ENCODE measurements at places on chromosomes 2 and 18.

DNA sequence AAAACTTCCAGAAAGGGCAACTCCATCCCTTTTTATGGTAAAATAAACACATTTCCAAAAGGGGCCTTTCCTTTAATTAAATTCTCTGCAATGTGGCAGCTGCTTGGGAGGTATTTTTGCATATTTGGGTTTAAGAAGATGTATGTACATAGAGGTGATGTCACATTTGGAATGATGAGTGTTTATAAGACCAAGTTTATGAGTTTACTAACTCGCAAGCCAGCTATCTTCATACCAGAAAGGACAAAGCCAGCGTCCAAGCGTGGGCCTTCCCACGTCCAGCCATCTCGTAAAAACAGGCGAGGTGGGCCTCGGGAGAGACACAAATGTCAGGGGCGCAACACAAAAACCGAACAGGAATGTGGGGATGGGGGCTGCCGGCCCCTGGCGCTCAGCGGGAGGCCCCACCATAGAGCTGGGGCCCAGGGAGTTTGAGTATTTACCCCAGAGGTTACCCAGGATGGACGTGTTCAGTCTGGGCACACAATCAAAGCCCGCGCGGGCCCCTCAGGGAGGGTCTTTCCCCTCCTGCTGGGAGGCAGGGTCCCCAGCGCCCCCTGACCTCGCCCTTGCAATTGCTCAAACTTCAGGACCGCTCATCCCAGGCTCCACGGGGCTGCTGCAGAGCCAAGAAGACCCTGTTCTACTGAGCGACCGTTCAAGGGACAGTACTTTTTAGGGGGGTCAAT lies 137.3 kb downstream of the TWIST2 start:
- DNase-seq: no peak

GRCh38 chr18:8705238-8705960 lies at the start of gene MTCL1:
TSS of gene MTCL1 (plus strand) at chr18:8705556. CDS start at chr18:8705661, 105 bp downstream.
- DNase-seq: peak; percentile 51

DNA sequence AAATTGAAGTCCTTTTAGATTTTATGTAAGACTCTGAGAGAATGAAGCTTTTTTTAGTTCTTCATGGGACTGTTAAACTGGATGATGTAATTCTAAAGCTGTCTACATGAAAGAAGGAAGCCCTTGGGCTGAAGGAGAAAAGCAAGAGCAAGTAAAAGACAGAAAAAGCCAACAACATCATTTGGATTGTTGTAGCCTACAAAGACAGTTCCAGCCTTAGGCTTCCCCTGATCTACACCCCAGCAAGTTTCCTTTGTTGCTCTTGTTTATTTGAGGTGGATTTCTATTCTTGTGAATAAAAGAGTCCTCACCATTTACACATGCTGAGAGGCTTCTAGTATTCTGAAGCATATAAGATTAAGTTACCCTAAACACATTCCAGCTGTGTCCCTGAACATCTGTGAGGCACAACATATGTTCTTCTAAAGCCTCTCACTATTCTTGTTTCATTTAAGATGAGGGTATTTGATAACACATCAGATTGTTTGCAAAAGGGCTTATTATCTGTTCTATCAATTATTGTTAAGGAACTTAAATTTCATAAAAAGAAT lies 377.8 kb downstream of the LNPK start:
- DNase-seq: no peak

DNA sequence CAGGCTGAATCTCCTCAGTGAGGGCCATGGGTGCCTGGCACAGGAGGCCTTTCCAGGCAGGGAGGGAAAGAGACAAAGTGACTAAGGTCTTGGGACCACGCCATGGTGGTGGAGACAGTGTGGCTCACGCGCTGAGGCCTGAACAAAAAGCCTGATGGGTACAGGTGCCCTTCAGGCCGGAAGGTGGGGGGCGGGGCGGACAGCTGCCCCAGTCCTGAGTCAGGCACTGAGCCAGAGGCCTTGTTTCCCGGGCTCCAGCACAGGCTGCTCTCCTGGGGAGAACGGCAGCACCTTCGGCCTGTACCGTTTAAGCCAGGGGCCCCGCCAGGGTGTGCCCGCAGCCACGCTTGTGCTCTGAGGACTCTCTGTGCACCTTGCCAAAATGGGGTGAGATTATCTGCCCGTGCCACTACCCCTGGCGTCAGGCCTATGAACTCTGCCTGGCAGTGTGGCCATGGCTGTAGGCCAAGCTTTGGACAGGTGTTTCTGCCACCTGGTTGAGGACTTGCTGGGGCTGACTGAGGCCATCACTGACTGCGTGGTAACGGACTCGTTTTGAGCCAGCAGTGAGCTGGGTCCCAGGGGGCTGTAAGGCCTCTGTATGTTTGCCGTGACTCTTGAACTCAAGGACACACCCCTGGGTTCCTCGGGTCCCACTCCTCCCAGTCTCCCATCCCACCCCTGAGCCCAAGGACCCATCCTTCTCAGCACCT lies 31.7 kb upstream of the DNMT3A start:
- no peak for DNase-seq

All from T47D (cell line).